ENCODE measurements at places on chromosomes 11 and 22. TPM values are rescaled to one million over a fixed set of nuclear protein-coding genes. Genes with fewer than 3 reads are reported as not detected.

The SPON1 gene
- 17.5 TPM for total RNA-seq

- no peak for DNase-seq
Measured at GRCh38 chr11:59573216-59573615, 42.4 kb downstream of the OSBP start.

- DNase-seq = no peak
Measured at GRCh38 chr11:65246506-65246905, 15.3 kb upstream of the POLA2 start.

The TRPC6 gene
- total RNA-seq = 0.37 TPM

The ATF4 gene
- 200 TPM for total RNA-seq

DNA sequence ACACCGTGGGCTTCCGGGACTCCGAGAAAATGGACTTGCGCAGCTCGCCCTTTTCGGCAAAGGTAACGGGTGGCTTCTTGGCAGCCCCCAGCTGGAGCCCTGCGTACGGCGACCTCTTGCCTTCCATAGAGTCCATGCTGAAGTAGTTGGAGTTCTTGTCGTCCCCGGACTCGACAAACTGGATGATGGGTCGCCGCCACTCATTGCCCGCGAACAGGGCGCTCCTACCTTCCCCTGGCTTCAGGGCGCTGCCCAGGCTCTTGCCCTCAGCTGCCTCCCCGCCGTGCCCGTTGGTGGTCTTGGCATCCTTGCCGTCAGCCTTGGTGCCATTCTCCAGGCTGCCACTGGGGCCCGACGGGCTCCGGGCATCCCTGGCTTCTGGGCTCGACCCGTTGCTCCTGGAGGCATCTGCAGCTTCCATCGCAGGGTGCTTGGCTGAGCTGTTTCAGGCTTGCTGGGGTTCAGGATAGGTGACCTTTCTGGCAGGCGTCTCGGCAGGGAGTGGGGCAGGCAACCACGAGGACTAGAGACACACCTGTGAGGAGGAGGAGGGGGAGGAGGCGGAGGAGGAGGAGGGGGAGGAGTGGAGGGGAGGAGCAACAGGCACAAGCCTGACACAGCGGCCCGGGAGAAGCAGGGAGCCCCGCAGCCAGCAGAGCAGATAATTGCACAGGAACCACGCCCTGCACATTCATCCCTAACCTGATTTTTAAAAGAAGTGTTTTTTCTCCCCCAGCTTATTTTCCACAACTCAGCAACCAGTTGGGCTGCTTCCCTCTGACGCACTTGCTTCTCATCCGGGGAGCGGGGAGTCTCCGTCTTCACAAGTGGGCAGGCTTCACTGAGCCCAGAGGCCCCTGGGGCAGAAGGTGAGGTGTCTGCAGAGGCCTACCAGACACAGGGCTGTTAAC is at the start of gene TRIM29:
Gene TRIM29 (minus strand): TSS at position 503 of the 911 bp plus-strand sequence. CDS start 82 bp downstream, at position 421.
- DNase-seq = no peak

GRCh38 chr11:118633979-118634378 is 26.6 kb downstream of the PHLDB1 start:
- DNase-seq = no peak

DNA sequence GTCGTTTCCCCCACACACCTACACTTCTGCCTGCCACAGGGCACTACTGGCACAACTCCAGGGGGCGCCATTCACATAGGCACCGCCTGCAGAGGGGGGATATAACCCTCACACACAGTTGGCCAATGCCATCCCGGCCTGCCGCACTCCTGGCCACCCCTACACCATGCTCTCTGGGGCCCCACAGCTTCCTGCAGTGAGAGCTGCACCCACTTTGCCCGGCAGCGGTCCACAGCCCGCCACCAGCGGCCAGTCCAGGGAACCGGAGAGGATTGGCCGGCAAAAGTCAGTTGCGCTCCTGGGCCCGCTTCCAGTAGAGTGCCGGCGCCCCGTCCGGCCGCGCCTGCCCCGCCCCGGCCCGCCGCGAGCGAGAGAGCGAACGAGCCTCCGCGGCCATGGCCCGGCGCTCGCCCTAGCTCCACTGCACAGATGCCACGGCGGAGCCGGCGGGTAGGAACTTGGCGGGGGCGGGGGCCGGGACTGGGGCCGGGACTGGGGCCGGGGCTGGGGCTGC is 25.6 kb upstream of the SUSD2 start:
- DNase-seq = peak; percentile 84

DNA sequence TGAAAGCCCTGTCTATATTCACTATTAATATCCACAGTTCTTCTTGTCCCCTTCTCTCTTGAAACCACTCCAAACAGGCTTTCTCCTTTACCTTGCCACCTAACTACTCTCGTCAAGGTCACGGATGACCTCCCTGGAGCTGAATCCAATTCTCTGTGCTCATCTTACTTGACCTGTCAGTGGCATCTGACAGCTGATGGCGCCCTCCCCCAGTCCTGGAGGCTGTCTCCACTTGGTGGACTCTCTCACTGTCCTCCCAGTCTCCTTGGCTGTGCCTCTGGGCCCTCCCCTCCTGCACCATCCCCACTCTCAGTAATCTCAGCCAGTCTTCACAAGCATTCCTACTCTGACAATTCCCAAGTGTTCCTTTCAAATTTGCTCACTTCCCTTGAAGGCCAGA is 8.7 kb downstream of the TNKS1BP1 start:
- DNase-seq = peak; percentile 33

DNA sequence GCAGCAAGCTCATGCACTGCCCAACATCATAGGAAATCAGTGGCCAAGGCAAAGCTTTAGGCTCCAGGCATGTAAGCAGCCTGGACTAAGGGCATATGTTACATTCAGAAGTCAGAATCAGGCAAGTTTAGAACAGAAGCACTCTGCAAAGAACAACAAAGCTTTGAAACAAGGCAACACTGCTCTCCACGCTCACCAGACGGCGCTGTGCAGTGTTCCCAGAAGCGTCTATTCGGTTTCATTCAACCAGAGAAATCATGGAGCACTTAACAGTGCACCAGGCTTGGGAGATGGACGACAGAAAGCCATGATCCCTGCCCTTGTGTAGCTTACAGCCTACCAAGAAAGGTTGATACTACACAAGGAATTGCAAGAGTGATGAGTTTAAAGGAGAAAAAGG is 555.8 kb downstream of the BUD13 start:
- DNase-seq = no peak

DNA sequence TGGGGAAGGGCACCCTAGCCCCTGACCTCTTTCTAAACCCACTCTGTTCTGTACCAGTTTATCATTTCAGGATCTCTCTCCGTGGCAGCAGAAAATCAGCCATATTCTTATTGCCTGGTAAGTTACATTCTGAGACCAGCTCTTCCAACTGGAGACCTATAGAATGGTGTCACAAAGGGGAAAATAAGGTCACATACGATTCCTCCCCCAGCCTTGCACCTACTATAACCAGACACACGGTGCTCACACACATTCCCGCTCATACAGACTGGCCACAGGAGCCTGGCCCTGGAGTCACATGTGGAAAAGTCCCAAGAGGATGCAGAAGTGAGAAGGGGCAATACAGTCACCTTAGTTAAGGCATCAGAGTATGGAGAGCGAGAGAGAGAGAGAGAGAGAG is 7.5 kb downstream of the MS4A8 start:
- no peak for DNase-seq

DNA sequence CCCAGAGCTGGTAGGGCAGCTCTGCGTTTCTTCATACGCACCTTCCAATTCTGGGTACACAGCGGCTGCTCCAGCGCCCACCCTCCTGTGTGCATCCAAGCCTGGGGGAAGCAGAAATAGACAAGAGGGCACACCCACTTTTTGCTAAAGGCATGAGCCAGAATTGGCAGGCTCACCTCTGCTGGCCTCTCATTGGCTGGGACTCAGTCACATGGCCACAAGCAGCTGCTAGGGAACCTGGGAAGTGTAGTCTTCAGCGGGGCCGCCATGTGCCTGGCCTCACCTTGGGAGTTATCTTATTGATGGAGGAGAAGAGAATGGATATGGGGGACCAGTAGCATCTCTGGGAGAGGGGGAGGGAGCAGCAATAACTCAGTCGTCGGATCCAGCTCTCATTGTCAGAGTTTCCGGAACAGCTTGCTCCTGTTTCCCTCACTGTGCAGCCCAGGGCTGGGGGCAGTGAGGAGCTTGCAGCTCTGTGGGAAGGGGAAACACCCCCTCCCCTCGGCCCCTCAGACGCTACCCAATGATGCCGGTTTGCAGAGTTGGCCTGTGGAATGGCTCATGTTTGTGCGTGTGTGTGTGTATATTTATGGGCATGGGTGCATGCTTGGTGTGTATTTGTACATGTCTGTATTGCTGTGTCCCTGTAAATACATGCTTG is 11.8 kb upstream of the MIEF1 start:
- DNase-seq = peak; percentile 63

GRCh38 chr22:41838842-41839618 is 6.1 kb downstream of the SREBF2 start:
- no peak for DNase-seq

The IGSF9B gene
- total RNA-seq = 5.8 TPM

GRCh38 chr11:56923116-56923515 is 65.6 kb upstream of the OR5AK2 start:
- DNase-seq = no peak

The SYCE3 gene
- not detected for total RNA-seq

Data from pancreas (tissue), 10 donors.